Prostate gland (tissue), 2 donors: ENCODE measurements at places on chromosomes 1 and 21. TPM values are rescaled to one million over a fixed set of nuclear protein-coding genes. Genes with fewer than 3 reads are reported as not detected.

GRCh38 chr1:43243299-43243698 is 26.5 kb upstream of the TMEM125 start:
- no peaks in the 10 kb centered on the region for H3K27me3 ChIP-seq
- DNase-seq: no peak
- no peaks in the 10 kb centered on the region for H3K36me3 ChIP-seq
- no peak overlapping the region for H3K4me3 ChIP-seq
- H3K4me1 ChIP-seq: no peaks in the 10 kb centered on the region

DNA sequence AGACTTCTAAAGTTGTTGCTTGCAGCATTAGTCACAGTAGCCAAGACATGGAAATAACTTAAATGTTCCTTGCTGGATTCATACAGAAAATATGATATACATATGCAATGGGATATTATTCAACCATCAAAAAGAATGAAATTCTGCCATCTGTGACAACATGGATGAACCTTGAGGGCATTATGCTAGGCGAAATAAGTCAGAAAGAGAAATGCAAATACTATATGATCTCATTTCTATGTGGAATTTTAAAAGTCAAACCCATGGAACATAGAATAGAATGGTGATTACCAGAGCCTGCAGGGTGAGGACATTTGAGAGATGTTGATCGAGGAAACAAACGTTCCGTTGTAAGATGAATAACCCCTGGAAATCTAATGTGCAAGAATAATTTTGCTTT is 43.0 kb downstream of the CRB1 start:
- no peaks in the 10 kb centered on the region for H3K36me3 ChIP-seq
- H3K27ac ChIP-seq: no peak overlapping the region

DNA sequence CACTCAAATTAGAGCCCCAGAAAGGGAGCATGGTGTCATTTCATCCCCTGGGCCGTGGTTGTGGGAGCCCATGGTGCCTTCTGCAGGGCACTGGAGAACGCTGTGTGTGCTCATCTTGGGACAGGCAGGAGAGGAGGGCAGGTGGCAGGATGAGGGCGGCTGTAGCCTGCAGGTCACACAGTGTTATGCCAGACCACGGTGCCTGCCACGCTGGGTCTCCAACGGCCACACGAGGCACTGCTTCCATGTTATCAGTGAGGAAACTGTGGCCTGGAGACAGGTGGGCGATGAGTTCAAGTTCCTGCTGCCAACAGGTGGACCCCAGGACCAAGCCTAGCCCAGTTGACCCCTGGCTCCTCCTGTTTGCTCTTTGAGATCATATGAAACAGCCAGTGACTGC is 21.0 kb downstream of the ABCG1 start:
- H3K4me1 ChIP-seq: peaks cover 5% of the 10 kb centered on the region
- DNase-seq: no peak
- H3K4me3 ChIP-seq: no peak overlapping the region
- H3K27me3 ChIP-seq: no peaks in the 10 kb centered on the region
- H3K36me3 ChIP-seq: no peaks in the 10 kb centered on the region
- H3K27ac ChIP-seq: no peak overlapping the region

Gene DNALI1
- total RNA-seq: 23.8 TPM

DNA sequence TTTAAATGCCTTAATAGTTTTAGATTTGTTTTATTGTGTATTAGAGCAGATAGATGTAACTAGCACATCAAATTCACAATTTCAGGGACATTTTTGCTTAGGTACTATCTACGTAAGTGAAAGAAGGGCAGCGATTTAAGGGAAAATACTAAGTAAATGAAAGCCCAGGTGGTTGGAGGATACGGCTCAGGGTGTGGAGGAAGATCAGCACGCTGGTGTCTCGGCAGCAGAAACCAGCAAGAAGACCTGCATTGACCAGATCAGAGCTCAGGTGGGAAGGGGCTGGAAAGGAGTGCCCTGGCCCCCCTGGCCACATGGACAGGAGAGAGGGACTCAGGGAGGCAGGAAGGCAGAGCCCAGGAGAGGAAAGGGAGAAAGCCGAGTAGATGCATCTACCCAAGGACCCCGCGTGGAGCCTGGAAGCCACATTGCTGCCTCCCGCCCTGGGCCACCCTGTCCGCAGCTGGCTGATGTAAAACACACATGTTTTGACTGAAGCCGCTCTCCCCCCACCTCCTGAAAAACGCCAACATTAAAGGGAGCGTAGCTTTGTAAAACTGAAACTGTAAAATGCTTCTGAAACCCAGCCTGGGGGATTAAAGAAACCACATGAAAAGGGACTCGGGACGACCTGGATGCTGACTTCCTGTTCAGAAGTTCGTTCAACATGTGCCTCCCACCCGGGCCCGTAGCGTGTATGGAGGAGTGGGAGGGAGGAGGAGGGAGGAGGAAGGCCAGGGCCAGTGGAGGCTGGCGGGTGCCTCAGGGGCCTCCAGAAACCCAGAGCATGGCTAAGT is 72.6 kb upstream of the TARDBP start:
- no peak for DNase-seq
- H3K4me3 ChIP-seq: no peak overlapping the region
- no peak overlapping the region for H3K27ac ChIP-seq
- no peaks in the 10 kb centered on the region for H3K27me3 ChIP-seq
- no peaks in the 10 kb centered on the region for H3K36me3 ChIP-seq
- H3K4me1 ChIP-seq: peaks cover 10% of the 10 kb centered on the region

Gene PDC
- not detected for total RNA-seq

DNA sequence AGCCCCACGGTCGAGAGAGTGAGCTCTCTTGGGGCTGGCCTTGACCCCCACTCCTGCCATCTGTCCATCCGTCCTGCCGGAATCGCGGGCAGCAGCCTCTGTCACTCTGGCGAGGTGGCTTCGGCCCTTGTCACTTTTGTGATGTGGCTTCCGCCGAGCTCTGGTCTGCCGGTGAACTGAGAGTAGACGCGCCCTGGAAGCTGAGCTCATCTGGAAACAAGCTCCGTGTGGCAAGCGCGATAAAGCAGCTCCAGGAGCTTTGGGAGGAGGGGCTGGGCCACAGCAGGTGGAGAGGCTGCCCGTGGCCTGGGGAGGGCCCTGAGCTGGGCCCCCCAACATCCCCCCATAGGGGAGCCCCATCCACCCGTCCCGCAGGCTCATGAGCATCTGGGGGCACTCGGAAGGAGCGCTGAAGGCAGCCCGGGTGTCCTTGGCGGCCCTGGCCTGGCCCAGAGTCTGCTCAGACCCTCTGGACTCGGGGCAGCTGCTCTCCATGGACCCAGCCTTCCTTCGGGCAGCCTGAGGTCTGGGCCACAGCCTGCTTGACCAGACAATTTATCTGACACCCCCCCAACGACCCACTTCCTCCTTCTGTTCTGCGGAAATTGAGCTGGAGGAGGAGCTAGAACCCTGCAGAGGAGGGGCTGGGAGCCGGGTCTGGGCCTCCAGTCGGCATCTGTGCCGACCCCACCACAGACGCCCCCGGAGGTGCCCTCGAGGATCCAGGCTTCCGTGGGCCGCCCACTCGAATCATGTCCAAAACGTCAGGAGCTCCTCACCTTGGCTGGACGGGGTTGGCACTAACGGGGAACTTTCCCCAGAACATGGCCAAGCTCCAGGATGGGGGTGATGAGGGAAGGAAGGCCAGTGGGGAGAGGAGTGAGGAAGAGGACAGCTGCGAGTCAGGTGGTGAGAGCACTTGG is 59.1 kb downstream of the SLC19A1 start:
- DNase-seq: no peak
- H3K27me3 ChIP-seq: no peaks in the 10 kb centered on the region
- no peak overlapping the region for H3K4me3 ChIP-seq

DNA sequence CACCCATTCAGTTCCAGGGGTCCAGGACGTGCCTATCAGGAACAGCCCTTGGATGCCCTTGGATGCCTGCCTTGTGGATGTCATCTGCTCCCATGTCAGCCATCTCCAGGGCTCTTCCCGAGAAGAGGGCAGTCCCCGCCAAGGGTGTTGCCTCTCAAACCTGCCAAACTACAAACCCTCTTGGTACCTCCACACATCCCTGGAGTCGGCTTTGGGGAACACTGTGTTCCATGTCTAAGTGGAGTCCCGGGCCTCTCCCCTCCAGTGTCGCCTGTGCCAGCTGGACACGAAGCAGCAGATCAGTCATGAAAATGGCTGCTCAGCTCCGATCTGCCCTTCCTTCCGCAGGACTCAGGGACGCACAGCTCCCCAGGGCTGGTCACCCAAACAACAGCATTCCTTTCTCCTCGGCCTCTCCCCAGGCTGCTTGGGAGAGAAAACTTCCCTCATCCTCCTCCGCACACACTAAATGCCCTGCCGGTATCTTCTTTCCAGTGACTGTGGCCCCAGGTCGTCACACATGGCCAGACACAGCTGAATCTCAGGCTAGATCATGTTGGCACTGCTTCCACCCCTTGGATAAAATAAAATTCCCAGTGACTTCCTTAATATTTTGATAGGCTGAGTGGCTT is 53.4 kb downstream of the GALNT2 start:
- H3K4me1 ChIP-seq: no peaks in the 10 kb centered on the region
- H3K4me3 ChIP-seq: no peak overlapping the region
- no peak for DNase-seq
- H3K36me3 ChIP-seq: no peaks in the 10 kb centered on the region
- no peaks in the 10 kb centered on the region for H3K27me3 ChIP-seq

DNA sequence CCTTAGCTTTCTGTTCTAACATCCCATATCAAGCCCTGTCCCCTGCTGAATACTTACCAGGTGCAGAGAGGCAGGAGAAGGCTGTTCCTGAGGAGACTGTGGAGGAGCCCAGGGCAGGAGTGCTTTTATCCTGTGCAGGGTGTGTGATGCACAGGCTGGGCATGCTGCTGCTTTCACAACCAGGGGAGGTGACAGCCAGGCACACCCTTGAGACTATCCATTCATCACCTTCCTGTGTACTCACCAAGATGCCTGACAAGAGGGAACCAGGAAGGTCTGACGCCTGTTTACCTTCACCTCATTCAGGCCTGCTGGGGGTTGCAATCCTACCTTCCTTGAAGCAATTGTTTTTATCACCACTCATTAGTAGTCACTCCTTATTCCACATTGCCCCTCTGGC is at the start of gene LCE3E:
Gene LCE3E (minus strand): TSS at position 100 of the 400 bp plus-strand sequence. CDS start 572 bp downstream, outside the sequence.
- no peak for DNase-seq
- H3K4me3 ChIP-seq: no peak within 1 kb of the TSS

Gene LAMC2
- 9.3 TPM for total RNA-seq

Gene MIXL1
- total RNA-seq: 1.1 TPM

- no peak overlapping the region for H3K4me3 ChIP-seq
- no peak overlapping the region for H3K27ac ChIP-seq
- H3K27me3 ChIP-seq: no peaks in the 10 kb centered on the region
- DNase-seq: no peak
These were observed 233.1 kb downstream of the PTPRU start for GRCh38 chr1:29469457-29469856.

GRCh38 chr1:209642816-209643215 is 9.4 kb downstream of the LAMB3 start:
- no peaks in the 10 kb centered on the region for H3K27me3 ChIP-seq
- no peaks in the 10 kb centered on the region for H3K36me3 ChIP-seq
- H3K27ac ChIP-seq: peak overlapping the region; percentile 49
- DNase-seq: peak; percentile 49
- no peak overlapping the region for H3K4me3 ChIP-seq

DNA sequence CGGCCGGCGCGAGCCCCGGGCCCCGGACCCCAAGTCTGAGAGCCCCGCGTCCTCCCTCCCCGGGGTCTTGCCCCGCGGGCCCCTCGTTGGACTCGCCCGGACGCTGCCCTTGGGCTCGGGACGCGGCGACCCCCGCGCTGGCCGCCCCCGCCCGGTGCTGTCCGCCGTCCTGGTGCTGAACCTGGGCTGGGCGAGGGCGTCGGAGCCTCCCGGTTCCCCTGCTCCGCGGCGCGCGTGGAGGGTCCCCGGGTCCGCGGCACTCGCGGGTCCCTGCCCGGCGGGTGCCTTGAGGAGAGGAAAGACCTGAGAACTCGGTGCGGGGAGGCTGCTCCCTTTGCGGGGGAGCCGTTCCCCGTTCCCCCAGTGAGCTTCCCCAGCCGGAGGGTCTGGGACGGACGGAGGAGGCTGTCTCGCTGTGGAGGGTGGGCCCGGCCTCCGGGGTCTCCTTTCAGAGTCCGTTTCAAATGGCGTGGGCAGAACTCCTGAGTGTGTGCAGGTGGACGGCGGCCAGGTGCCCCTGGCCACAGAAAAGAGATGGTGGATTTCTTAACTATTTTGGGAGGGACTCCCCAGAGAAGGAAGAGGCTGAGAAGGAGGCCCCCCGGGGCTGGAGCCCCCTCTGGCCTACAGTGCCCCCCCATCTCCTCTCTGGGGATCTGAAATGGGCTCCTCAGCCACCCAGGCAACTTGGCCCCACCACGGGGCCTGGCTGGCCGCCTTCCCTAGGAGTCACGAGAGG is 595 bp downstream of the GABRD start:
- peaks cover 26% of the 10 kb centered on the region for H3K27me3 ChIP-seq
- no peaks in the 10 kb centered on the region for H3K4me1 ChIP-seq
- H3K27ac ChIP-seq: no peak overlapping the region
- H3K36me3 ChIP-seq: no peaks in the 10 kb centered on the region
- DNase-seq: no peak

Gene FOXJ3
- total RNA-seq: 58.5 TPM

- no peaks in the 10 kb centered on the region for H3K36me3 ChIP-seq
- H3K27ac ChIP-seq: no peak overlapping the region
These were observed 81.4 kb downstream of the SMYD2 start for GRCh38 chr1:214362188-214362882.

Gene ZMPSTE24
- 32.8 TPM for total RNA-seq

- no peak for DNase-seq
- no peak overlapping the region for H3K27ac ChIP-seq
- H3K4me3 ChIP-seq: no peak overlapping the region
- H3K36me3 ChIP-seq: no peaks in the 10 kb centered on the region
- no peaks in the 10 kb centered on the region for H3K27me3 ChIP-seq
- no peaks in the 10 kb centered on the region for H3K4me1 ChIP-seq
These were observed 89.3 kb upstream of the SGIP1 start for GRCh38 chr1:66444438-66445265.

DNA sequence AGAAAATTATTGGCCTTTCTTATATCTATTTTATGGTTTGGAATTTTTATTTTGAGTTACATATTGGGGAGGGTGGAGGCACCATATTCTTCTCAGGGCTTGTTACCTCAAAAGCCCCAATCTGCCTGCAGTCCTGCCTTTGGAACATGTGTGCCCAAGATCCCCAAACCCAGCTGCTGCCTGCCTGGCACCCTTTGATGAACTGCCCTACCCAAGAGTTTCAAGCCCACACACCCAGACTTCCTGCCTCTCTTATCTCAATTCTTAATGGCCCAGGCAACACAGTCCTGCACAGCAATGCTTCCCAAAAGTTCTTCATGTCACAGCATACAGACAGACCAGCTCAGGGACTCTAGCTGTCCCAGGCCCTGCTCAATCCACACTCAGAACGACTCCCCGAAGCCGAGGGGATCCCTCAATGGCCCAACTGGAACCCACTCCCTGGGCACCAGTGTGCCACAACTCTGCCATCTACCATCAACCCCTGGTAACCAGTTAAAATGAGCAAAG is 19.2 kb downstream of the OLFML2B start:
- H3K27ac ChIP-seq: no peak overlapping the region
- no peaks in the 10 kb centered on the region for H3K27me3 ChIP-seq
- H3K36me3 ChIP-seq: no peaks in the 10 kb centered on the region

- H3K36me3 ChIP-seq: no peaks in the 10 kb centered on the region
- H3K27ac ChIP-seq: no peak overlapping the region
- DNase-seq: no peak
- no peaks in the 10 kb centered on the region for H3K4me1 ChIP-seq
These were observed 83.1 kb downstream of the WDR3 start for GRCh38 chr1:118012515-118013124.

GRCh38 chr1:25641931-25642573 is 25.5 kb downstream of the MAN1C1 start:
- DNase-seq: no peak
- H3K27ac ChIP-seq: peak overlapping the region; percentile 9
- H3K4me3 ChIP-seq: no peak overlapping the region
- peaks cover 8% of the 10 kb centered on the region for H3K4me1 ChIP-seq
- no peaks in the 10 kb centered on the region for H3K36me3 ChIP-seq

Gene TMEM201
- total RNA-seq: 9.6 TPM
